ENCODE measurements at places on chromosomes 3 and 15.

GRCh38 chr15:37133602-37134001 is 33.3 kb upstream of the MEIS2 start:
- peak; percentile 33 for DNase-seq

DNA sequence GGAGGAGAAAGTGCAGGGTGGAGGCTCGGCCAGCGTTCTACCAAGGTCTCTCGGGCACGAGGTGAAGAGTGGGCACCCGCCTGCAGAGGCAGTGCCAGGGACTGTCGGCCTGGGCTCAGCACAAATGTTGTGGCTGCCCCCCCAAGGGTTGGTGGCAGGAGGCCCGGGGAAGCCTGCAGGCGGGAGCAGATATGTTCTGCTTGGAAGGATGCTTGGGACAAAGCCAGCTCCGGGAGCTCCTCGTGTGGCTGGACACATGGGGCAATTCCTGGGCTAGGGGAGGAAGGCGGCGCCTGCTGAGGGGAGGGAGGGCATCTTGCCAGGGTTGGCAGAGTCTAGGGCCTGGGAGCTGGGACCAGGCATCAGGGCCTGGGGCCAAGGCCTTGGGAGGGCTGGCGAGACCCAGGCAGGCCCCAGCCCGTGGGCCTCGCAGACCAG is 30.4 kb upstream of the FBLN2 start:
- DNase-seq: no peak

GRCh38 chr3:37862219-37862902 is 681 bp downstream of the CTDSPL start:
- DNase-seq: no peak

DNA sequence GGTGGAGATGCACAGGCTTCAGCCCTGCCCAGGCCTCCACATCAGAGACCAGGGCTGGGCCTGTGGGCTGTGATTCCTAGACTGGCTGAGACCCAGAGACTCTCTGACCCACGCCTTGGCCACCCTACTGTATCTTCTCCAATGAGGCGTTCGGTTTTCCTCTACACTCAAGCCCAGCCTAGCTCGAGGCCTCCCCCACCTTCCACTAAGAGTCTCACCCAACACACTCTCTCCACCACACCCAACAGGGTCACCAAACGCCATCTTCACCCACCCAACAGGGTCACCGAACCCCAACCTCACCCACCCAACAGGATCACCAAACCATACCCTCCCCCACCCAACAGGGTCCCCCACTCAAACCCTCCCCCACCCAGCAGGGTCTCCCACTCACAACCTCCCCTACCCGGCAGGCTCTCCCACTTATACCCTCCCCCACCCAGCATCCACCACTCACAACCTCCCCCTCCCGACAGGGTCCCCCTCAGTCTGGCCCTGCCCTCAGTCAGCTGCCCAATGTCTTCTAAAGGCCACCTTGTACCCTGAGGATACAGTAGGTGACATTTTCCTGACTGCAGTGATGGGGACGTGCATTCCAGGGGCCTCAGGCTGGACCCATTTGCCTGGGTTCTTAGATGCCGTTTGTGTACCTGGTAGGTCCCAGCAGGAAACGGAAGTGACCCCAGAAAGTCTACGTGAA is 20.4 kb downstream of the CFAP100 start:
- no peak for DNase-seq

DNA sequence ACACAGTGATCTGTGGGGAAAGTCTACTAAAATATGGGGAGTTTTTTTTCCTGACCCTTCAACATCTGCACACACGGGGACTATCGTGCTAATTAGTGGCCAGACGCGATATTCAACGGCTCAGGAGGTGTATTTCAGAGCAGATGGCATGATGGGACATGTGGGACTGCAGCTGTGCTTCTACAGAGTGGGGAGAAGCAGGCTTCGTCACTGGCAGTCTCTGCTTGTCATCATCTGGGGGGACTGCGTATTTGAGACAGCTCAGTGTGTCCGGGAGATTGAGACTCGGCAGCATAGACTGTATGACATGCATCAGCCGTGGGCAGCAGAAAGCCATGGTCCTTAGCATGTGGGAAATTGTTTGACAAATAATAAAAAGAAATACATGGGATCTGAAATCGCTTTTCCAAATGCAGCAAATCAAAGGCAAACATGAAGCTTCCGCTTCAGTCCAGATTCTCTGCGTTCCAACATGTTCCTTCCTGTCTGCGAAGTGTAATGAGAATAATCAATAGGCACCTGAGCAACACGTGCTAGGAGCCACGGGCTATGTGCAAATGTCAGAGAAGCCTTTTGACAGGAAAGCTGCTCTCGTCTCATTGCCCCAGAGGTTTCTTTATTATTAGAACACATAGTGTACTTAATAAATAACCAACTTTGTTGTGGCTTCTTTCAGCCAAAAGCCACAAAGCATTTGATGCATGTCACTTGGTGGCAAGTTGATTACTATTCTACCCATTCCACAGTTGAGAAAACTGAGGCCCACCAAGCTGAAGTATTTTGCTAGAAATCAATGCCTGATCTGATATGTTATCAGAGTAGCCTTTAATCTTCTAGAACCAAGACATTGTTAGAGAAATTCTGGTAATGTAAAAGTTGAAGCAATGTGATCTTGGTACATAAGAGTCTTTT is 276.3 kb downstream of the RYR3 start:
- DNase-seq: no peak

DNA sequence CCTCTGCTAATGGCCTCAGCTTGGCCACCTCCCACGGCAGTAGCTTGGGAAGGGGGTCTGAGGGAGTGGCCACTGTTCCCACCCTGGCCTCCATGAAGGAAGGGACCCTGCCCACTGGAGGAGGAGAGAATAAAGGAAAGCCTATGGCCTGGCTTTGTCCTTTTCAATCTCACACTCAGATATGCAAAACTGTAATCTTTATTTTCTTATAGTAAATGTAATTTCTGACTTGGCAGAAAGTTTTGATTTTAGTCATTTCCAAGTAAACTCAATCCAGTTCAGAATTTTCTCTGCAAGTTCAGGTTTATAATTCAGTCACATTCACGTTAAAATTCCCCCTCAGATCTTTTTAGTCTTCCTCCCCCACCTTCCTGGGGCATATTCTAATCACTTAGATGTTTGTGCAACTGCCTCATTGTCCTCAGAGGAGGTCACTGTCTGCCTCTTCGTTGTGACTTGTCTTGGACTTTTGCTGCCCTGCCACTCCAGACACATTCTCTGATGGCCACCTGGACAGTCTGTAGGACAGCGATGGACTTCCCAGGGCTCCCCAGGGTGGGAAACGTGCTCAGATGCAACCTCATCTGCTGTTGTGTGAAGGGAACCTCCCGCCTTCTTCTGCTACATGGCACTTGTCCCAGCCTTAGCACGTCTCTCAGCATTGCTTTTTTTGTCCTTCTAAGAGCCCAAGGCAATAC is 222.8 kb upstream of the TBL1XR1 start:
- no peak for DNase-seq

- no peak for DNase-seq
Measured at GRCh38 chr3:111970376-111970775, 8.4 kb upstream of the ABHD10 start.

GRCh38 chr3:32180141-32180784 is 58.2 kb upstream of the CMTM8 start:
- no peak for DNase-seq

DNA sequence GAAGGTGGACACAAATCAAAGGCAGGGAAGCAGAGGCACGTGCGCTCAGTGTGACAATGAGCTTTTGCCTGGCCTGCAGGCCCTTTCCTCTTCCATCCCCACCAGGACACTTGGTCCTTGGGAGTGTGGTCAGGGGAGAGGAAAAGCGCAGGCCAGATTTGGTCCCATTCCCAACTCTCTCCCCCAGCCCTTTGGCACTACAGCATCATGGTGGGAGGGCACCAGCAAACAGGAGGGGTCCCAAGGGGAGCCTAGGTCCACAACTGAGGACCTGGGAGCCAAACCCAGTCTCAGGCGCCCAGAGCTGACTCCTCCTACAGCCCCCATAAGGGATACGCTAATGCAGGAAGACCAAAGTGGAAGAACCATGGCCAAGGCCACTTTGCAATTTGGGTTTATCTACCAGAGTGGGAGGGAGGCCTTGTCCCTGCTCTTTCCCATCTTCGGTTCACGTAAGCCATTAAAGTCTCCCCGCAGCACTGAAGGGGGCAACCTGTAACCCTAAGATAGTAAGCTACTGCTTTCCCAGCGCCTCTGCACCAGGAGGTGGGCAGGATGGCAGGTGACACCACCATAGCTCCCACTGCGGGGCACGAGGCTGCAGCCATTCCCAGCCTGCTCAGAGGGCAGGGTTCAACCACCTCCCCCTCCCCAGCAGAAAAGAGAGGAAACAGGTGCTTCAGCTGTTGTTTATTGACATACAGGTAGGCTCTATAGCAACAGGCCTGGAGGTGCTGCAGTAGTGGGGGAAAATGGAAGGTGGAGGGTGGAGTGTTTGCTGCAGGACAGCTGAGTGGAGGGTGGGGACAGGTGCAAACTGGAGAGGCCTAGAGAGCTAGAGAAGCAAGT is 993 bp upstream of the GRAMD2A start:
- DNase-seq: no peak

GRCh38 chr15:47812470-47812999 is 95.2 kb downstream of the SEMA6D start:
- DNase-seq: peak; percentile 7

DNA sequence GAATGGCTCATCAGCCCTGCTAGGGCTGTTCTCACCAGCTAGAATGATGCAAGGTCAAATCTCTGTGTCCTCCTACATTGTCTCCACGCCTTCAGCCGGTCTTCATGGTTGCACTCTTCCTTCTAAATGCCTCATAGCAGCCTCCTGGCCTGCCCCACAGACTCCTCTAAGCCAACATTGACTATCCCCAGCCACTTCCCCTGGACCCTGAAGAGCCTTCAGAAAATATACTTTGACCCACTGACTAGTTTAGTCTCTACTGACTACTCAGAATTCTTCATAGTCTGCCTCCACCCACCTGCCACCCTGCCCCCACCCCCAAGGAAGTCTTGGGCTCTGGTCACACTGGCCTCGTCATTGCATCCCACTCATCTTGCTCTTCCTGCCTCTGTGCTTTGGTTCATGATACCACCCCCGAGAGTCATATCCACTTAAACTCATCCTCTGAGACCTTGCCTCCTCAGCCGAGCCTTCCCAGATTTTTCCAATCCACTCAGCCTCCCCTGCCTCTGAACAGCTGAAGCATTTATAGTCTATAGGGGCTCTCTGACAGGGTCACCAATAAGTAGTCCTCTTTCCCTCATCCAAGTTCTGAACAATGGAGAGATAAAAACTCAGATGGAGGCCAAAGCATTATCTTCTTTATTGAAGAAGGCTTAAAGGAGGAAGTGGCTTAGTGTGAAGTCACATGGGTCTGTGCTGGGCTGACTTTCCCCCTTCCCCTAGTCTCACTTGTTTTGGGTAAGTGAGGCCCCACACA is 9.5 kb upstream of the DOCK3 start:
- no peak for DNase-seq

GRCh38 chr3:68402235-68402918 is 530.0 kb downstream of the TAFA4 start:
- no peak for DNase-seq

- DNase-seq: peak; percentile 60
Measured at GRCh38 chr15:81001152-81002008, 657 bp downstream of the TLNRD1 start.

GRCh38 chr3:18236726-18237125 is 188.4 kb downstream of the SATB1 start:
- no peak for DNase-seq

GRCh38 chr3:144282313-144282712 is 310.7 kb downstream of the DIPK2A start:
- DNase-seq: no peak

DNA sequence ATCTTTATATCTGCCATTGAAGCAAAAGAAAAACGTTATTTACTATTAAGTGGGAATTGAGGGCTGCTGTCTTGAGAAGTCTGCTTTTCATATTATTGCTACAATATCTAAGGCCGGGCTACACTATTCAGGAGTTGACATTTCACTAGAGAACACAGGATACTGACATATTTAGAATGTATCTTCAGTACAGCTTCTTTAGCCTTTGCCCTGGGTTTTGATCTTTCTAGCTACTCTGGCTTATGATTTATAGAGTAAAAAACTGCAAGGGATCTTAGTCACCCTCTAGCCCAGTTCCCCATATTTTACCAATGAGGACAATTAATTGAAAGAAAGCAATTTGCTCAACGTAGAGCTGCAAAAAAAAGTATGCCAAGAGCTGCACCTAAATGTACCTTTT is 307.4 kb upstream of the DPPA4 start:
- no peak for DNase-seq

- no peak for DNase-seq
Measured at GRCh38 chr15:63004211-63004610, 38.3 kb upstream of the TPM1 start.

GRCh38 chr3:148659512-148659911 is 38.2 kb upstream of the AGTR1 start:
- no peak for DNase-seq
